Motor neuron (in vitro differentiated cells): ENCODE measurements at places on chromosomes 16 and 17. TPM values are rescaled to one million over a fixed set of nuclear protein-coding genes. Genes with fewer than 3 reads are reported as not detected.

Gene DNAH2
- 0.41 TPM in 2 replicates for total RNA-seq

DNA sequence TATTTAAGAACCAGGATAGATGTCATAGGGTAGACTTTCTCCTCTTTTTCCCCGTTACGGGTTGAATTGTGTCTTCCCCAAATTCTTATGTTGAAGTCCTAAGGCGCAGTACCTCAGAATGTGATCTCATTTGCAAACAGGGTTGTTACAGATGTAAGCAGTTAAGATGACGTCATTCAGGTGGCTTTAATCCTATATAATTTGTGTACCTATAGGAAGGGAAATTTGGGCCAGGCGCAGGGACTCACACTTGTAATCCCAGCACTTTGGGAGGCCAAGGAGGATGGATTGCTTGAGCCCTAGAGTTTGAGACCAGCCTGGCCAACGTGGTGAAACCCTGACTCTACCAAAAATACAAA is 99.5 kb upstream of the DHX40 start:
- no peak for ATAC-seq

Gene ASGR1
- total RNA-seq: 1.4 and 6.4 TPM in 2 replicates

- ATAC-seq: peak; percentile 81
These were observed 7.5 kb upstream of the C16orf95 start for GRCh38 chr16:87324411-87325275.

Gene SMTNL2
- 0.40 and 0.69 TPM in 2 replicates for total RNA-seq

Gene RHBDL3
- total RNA-seq: 5.3 and 6.0 TPM in 2 replicates

DNA sequence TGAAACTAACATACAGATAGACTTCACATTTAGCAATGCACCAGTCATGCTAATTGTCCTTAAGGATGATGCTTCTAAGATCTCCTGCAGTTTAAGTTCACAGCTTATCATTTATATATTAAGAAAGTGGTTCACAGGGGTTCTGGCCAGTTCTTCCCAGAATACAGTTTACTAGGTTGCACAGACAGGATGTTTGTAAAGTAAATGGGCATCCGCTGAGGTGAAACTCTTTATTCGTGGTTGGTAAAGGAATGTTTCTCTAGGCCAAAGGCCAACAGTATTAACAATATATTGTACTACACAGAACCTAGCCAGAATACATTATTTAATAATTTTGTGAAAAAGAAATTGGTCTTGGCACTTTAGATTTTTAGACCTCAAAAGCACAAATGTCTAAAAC is 1427.3 kb downstream of the CDH8 start:
- no peak for ATAC-seq

Gene CDH1
- 0.10 TPM in 1 of 2 replicates, not detected in the other for total RNA-seq

Gene SULT1A1
- 10.4 and 15.9 TPM in 2 replicates for total RNA-seq
